ENCODE measurements at places on chromosomes 1 and 21.

GRCh38 chr1:169894424-169895145 lies 889 bp upstream of the SCYL3 start:
- DNase-seq, result no peak

DNA sequence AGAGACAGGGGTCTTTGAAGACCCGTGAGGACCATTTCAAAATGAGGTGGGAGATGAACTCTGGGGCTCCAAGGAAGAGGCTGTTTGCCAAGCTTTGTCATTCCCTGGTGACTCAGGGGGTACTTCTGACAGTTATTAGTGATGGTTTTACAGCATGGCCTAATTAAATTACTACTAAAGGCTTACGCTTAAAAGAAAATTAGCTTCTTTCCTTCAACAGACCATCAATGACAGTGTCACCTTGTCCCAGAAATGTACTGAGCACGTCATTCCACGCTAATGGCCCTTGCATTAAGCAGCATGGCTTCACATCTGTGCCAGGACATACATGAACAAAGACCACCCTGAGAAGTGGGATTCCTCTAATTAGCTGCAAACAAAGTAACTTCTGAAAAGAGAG lies 5.1 kb upstream of the UTS2 start:
- DNase-seq, result no peak

- DNase-seq, result no peak
Observed at GRCh38 chr1:17557986-17558385, 18.5 kb downstream of the ARHGEF10L start.

DNA sequence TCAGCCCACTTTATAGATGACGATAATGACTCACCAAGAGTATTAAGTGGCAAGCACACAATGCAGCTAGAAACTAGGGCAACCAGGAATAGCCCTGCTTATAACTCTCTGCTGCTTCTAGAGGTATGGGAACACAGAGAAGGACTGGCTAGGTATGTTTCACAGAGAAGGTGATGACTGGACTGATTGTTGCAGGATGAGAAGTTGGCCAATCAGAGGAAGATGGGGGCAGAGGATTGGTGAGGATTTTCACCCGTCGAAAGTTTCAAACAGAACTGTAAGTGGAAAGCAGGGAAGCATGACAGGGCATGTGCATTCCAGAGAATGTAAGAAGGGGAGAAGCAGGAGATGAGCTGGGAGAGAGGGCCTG lies 222.4 kb upstream of the JUN start:
- no peak for DNase-seq

DNA sequence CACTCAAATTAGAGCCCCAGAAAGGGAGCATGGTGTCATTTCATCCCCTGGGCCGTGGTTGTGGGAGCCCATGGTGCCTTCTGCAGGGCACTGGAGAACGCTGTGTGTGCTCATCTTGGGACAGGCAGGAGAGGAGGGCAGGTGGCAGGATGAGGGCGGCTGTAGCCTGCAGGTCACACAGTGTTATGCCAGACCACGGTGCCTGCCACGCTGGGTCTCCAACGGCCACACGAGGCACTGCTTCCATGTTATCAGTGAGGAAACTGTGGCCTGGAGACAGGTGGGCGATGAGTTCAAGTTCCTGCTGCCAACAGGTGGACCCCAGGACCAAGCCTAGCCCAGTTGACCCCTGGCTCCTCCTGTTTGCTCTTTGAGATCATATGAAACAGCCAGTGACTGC lies 21.0 kb downstream of the ABCG1 start:
- no peak for DNase-seq

GRCh38 chr1:76659171-76659940 lies 207.9 kb upstream of the ST6GALNAC5 start:
- no peak for DNase-seq

- DNase-seq, result no peak
Observed at GRCh38 chr1:94130851-94131595, 10.1 kb upstream of the ABCA4 start.

DNA sequence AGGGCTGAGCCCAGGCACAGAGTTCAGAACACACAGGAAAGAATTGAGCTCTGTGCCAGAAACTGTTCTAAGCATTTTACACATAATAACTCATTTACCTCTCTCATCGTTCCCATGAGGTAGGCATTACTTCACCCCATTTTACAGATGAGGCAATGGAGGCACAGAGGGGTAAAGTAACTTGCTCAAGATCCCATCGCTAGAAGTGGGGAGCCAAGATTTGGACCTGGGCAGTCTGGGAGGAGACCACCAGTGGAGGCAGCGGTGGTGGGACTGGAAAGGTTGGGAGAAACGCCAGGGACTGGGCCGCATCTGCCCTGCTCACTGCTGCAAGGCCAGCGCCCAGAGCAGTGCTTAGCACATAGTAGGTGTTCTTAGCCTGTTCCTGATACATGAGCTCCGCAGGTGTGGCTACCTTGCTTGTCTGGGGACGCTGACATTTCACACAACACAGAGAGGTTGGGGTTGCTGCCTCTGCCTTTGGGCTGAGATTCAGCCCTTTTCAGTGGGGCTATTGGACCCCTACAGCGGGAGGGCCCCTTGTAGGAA lies 27.8 kb upstream of the EPS8L3 start:
- no peak for DNase-seq

- DNase-seq, result no peak
Observed at GRCh38 chr1:157691285-157691920, 9.2 kb downstream of the FCRL3 start.

GRCh38 chr1:219126377-219126776 lies 47.3 kb upstream of the LYPLAL1 start:
- DNase-seq, result no peak

DNA sequence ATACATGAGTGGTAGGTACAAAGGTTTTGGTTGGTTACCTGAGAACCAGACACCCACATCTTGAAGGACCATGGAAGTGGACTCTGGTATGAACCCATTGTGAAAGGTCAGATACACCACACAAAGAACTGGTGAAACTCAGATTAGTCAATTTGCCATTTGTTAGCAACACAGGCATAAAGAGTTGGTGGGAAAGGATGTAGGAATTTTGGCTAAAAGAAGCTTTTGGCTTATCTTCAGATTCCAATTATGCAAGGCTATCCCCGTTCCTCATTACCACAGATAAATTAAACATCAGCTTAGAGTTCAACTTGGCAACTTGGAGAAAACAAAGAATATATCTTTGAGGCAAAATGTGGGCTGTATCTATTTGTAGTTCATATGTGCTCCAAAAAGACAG lies 87.0 kb upstream of the IRF2BP2 start:
- DNase-seq, result no peak

GRCh38 chr1:22889213-22889827 lies 83.3 kb downstream of the LACTBL1 start:
- no peak for DNase-seq

GRCh38 chr1:94117259-94117851 lies 3.6 kb downstream of the ABCA4 start:
- no peak for DNase-seq

DNA sequence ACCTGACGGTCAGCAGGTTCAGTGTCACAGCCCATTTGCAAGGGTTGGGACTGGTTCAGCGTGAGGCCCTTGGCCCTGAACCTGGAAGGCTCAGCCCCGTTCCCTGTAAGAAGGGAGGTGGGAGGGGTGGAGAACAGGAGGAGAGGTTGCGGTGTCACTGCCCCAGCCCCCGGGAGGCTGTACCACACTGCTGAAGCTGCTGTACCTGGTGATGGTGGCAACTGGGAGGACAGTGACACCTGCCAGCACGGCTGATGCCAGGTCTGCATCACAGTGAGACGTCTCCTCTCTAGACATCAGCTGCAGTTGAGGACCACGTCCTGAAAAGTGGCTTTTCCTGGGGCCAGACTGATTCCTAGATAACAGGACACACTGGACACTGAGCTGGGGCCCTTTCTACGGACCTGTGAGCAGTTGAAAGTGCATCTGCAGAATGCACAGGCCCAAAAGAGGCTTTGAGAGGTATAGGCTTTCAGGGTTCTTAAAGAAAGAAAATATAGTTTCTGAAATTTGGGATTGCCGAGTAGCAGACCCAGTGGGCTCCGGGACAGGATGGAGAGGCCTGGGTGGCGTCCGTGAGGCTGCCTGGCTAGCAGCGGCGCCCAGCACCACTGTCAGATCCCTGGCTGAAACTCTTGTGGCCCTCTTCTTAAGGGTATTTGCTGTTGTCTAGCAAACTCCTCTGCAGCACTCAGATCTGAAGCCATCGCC lies 47.7 kb downstream of the COQ8A start:
- no peak for DNase-seq
